Pulmonary artery endothelial cell (primary cell): ENCODE measurements at places on chromosomes 1 and 21. TPM values are rescaled to one million over a fixed set of nuclear protein-coding genes. Genes with fewer than 3 reads are reported as not detected.

Gene ZNF593OS
- total RNA-seq, result not detected in 2 replicates

Gene GPR52
- 0.20 and 0.49 TPM in 2 replicates for total RNA-seq

Gene MATN1
- total RNA-seq, result not detected in 2 replicates

Gene PLPPR4
- not detected in 2 replicates for total RNA-seq

Gene TOMM40L
- total RNA-seq, result 20.4 and 29.7 TPM in 2 replicates

Gene GATAD2B
- 4.2 and 4.7 TPM in 2 replicates for total RNA-seq

Gene DNAJB4
- 162 and 339 TPM in 2 replicates for total RNA-seq

Gene LRRIQ3
- 0.20 and 0.35 TPM in 2 replicates for total RNA-seq
